Natural killer cell (primary cell): ENCODE measurements at places on chromosomes 12 and 14. TPM values are rescaled to one million over a fixed set of nuclear protein-coding genes. Genes with fewer than 3 reads are reported as not detected.
A peak's percentile ranks its signal among the peaks of the same experiment; 100 is the strongest.

DNA sequence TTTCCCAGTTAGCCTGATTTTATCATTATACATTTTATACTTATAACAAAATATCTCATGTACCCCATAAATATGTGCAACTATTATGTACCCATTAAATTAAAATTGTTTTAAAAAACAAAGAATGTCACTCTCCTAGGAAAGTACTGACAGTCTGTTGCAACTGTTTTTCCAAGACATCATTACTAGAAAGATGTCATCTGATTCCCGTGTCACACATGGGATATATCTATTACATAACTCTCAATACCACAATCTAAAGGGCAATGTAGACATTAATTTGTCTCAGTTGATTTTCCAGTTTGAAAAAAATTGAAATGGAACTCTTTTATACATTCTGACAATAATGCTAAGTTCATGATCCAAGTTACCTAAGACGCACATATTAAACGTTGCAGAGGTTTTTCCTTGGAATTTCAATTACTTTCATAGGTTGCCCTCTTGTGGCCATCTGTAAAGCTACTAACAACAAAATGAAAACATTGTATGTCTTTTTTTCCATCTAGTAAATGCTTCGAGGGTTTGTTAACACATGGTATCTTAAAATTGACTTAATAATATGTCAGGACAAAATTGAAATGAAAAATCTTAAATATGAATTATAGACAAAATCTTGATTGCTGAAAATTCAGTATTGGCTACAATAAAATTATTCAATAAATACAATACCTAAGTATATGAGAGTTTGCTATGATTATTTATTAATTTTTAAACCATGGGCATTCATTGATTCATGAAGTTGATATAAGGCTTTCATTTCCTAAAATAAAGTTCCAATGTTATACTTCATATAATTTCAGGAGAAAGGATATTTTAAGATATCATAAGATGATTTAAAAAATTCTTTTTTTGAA lies 131.6 kb downstream of the PPFIA2 start:
- no peak for DNase-seq

HHIPL1 gene
- total RNA-seq: not detected

DNA sequence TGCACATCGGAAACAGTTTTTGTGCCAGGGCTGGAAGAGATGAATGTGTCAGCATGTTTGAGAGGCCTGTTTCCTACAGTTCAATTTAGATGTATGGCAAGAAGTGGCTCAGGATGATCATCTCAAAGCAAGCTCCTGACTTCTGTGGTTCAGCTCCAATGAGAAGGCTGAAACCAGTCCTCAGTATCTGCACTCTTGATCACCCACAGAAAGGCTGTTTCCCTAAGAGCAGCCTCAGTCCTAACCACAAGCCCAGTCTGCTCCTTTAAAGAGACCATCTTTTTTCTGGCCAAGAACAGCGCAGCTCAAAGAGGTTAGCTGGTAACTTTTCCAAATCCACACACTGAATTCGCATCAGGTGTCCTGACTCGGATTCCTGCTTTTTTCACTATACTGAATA lies 19.2 kb downstream of the CSRP2 start:
- no peak for DNase-seq

DNA sequence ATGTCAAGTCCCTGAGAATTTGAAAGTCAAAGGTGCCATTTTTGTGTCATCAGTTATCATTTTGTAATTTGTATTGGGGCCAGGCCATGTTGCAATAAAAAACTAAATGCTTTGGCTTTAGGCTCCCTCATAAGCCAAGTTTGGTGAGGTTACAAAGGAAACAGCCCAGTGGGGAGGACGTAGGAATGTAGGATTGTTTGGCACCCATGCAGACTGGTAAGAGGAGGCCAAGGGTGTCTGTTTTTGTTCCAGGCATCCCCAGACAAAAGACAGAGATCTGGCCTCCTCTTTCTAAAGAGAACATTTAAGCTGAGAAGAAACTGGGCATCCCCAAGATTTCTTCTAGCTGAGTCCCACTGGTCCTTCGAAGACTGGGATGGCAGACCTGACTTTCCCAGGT lies 111.7 kb downstream of the SUDS3 start:
- no peak for DNase-seq

GRCh38 chr12:65275627-65276026 lies 2.9 kb upstream of the MSRB3 start:
- no peak for DNase-seq

- no peak for DNase-seq
These were observed 30.7 kb downstream of the TMEM63C start for GRCh38 chr14:77212097-77212870.

- DNase-seq: no peak
These were observed 43.0 kb downstream of the BORCS5 start for GRCh38 chr12:12399776-12400305.

GRCh38 chr12:29398495-29398894 lies 17.5 kb upstream of the ERGIC2 start:
- DNase-seq: no peak

GRCh38 chr14:68627868-68628604 lies 164.8 kb downstream of the ZFP36L1 start:
- peak; percentile 39 for DNase-seq

GRCh38 chr14:70698288-70698687 lies 56.6 kb downstream of the TTC9 start:
- no peak for DNase-seq

PLEKHG7 gene
- 0.63 TPM for total RNA-seq

- DNase-seq: no peak
These were observed 30.6 kb upstream of the PPFIBP1 start for GRCh38 chr12:27493260-27493940.

CD69 gene
- total RNA-seq: 990 TPM

DNA sequence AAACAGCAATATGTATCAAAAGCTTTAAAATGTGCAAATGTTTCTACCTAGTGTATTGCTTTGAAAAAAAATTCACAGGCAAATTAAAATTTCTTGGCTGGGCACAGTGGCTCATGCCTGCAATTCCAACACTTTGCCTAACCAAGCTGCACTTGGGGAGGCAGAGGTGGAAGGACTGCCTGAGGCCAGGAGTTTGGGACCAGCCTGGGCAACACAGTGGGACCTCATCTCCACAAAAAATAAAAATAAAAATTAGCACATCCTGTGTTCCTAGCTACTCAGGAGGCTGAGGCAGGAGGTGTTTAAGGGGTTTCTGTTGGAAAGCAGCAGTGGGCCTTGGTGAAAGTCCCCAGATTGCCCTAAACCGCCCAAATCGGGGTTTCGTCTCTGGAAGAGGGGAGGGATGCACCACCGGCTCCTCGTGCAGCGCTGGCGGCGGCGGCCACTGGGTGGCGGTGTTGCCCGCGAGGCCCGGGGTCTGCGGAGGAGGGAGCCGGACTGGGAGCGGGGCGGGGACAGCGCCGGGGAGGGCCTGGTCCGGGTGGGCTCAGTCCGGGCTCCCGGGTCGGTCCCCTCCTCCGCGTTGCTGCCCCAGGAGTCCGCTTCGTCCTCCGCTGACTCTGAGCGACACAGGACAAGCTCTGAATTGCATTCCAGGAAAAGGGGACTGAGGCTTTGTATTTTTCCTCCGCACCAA lies 265.6 kb downstream of the AACS start:
- DNase-seq: peak; percentile 34
